ENCODE measurements at places on chromosomes 1 and 21.

GRCh38 chr1:184836934-184837895, 82.6 kb upstream of the EDEM3 start:
- no peak for DNase-seq

DNA sequence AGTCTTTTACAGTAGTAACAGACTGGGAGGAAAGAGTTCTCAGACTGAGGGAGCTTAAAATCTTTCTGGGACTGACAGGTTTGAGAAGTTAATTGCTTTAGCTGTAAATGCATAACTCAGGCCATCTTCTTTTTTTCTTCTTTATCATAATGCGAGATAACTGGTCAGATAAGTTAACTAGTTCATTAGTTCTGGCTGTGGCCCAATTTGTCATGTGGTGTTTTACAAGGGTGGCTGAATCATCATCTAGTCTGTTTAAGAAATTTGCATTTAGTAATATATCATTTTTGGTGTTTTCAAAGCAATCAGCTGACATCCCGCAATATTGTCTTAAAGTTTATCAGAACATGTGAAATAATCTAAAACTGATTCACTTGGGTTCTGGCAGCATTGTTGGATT, 14.0 kb downstream of the HSD3B2 start:
- no peak for DNase-seq

- no peak for DNase-seq
These were observed 27.7 kb downstream of the IL12RB2 start for GRCh38 chr1:67335411-67335810.

GRCh38 chr1:2330519-2331199, 60.7 kb downstream of the MORN1 start:
- DNase-seq, result no peak

DNA sequence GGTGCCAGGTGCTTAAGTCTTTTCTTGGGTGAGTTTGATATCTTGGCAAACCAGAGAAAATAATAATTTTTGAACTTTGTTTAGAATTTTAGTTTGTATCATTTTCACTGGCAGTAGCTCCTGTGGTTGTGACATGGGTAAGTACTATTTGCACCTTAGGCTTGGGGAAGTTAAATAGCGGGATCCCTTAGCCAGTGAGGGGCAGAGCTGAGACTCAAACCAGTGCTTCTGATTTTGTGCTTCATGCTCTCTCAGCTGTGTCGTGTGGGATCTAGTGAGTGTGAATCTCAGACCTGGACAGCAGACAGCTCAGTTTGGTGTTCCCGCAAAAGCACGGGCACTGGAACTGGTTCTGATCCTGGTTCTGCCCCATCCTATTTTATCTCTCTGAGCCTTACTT, 9.6 kb downstream of the PRCC start:
- DNase-seq, result no peak

DNA sequence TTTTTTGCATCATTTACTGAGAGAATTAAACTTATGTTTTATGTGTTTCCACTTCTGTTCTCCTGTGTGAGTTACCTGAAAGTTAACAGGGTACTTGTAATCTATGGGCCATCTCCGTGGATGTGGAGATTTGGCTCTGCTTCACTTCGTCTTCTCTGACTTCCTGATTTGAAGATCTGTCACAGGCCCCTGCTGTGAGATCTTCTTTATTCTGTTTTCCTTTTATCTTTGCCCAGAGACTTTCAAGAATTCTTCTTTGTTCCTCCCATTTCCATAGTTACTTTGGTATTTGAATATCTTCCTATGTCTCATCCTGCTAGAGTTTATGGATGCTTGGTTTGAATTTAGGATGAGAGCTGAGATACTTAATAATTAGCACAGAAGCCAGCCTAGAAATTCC, 35.4 kb upstream of the PKN2 start:
- DNase-seq, result no peak

- no peak for DNase-seq
These were observed 1.1 kb downstream of the OBSCN start for GRCh38 chr1:228208831-228209551.

- DNase-seq, result no peak
These were observed 9.7 kb upstream of the FRRS1 start for GRCh38 chr1:99776120-99776519.

GRCh38 chr1:115327270-115327669, 10.8 kb downstream of the NGF start:
- DNase-seq, result no peak

DNA sequence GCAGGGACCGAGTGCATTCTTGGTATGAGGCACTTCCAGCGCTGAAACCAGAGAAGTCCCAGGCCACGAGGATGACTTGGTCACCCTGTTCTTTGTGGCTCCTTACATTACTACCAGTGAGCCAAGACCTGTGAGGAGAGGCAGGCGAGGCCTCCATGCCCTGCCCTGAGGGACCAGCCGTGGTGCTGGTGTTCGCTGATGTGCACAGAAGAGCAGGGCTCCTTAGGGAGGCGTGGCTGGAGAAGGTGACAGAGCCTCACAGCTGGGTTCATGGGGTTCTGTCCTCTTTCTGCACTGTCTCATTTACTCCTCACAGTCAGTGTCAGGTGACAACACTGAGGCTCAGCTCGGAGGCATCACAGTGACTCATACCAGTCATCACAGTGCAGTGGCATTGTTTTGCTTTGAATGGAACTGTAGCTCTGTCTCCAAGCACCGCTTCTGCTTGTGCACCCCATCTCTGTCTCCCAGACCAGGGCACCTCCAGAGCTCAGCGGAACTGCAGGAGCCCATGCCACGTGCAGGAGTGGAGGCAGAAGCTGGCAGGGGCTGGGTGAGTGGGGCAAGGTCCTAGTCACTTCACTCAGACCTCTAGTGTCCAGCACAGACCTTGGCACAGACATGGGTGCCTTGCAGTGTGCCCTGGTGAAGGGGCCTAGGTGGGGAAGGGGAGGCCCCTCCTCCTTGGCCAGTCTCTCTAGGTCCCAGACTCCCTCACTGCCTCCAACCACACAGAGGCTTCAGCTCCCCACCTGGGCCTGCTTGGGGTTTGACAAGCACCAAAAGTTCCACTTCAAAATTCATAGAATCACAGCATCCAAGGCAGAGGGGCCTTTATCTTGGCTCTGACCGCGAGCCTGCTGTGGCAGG, 310.9 kb downstream of the MATN1 start:
- DNase-seq, result no peak

DNA sequence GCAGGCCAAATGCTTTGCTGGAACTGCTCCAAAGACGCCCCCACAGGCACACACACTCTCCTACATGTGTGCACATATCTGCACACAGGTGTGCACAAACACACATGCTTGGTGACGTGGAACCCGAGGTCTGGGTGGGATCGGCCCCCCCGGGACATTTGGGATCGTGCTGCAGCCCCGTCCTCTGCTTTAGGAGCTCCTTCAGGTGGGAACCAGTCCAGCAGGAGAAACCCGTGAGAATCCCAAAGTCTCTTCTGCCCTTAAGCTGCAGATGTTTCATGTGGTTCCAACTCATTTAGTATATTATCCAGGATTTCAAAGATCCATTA, 38.6 kb downstream of the UBE2G2 start:
- DNase-seq, result no peak

DNA sequence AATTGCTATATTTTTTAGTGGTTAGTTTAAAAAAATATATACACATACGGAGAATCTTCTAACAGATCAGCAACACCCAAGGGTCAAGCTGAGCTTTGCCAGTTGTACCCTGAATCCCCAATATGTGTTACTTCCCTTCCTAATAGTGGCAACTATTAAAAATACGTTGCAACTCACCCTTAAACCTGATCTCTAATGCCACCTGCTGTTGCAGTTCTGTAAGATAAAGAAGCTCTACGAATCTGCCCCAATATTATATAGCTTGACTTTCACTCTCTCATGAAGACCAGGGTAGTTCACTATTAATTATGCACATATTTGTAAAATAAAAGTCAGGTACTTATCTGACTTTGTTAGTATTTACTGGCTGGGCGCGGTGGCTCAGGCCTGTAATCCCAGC, 58.4 kb downstream of the ASH1L start:
- DNase-seq, result no peak

DNA sequence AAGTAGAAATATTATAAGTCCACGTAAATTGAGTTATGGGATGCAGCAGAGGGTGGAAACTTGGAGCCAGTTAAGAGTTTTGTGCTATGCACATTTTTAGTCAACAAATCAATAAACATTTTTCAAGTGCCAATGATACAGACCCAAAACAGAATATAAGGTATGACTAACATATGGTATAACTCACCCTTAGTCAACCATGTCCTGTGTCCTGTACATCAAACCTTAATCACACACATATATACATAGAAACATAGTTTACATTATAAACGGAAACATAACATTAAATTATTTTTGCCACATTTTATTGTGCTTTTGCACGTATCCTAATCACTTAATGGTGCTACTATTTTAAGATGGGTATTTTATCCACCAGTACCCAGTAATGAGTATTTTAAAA, 136.1 kb upstream of the USH2A start:
- DNase-seq, result no peak

- DNase-seq, result no peak
These were observed 7.5 kb downstream of the MPL start for GRCh38 chr1:43345120-43345519.

- DNase-seq, result no peak
These were observed 11.3 kb upstream of the MFSD2A start for GRCh38 chr1:39943471-39944290.

- no peak for DNase-seq
These were observed 208.8 kb downstream of the GIPC2 start for GRCh38 chr1:78254517-78254916.

DNA sequence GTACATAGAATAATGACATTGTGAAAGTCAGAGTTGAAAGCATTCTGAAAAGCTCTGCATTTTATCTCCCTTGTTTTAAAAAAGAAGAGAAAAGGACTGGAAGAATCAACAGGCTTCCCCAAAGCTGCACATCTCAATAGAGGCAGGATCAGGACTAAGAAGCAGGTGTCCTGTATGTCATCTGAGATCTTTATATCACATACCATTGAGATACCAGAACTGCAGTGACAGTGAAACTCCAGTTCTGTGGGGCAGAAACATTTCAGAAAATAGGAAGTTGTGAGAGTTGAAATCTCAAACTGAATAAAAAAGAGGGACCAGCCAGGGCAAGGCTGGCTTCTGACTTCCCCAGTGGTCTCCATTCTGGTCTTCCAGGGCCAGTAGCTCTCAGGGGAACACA, 33.0 kb upstream of the SH2D1B start:
- no peak for DNase-seq

GRCh38 chr1:203227371-203228083, 1.9 kb downstream of the CHIT1 start:
- no peak for DNase-seq

DNA sequence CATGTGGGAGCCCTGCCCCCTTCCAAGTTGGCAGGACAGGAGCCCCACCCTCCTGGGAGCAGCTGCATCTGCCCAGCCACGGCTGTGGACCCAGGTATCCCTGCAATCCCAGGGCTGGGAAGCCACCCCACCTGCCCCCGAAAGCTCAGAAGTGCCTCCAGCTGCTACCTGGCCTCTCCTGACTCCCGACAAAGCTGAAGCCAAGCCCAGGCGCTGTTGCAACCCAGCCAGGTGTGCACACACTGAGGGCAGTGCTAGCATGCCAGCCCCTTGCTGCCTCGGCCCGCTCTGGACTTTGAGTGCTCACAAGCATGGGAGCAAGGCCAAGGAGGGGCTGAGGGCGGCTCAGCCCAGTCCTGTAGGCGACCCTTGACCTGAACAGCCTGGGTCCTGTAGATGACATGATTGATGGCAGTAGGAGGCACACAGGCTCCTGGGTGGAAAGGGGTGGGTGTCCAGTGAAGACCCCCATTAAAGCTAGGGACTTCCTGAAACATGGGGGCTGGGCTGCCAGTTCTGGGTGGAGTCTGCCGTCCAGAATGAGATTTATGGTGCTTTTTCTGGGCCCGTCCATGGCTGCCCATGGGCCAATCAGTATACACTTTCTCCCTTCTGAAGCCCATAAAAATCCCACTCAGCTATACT, 2.8 kb upstream of the SSU72 start:
- no peak for DNase-seq

GRCh38 chr21:33075596-33076195, 5.8 kb downstream of the OLIG1 start:
- DNase-seq, result no peak

- DNase-seq, result no peak
These were observed 309.0 kb downstream of the PTGER3 start for GRCh38 chr1:70738624-70739023.

DNA sequence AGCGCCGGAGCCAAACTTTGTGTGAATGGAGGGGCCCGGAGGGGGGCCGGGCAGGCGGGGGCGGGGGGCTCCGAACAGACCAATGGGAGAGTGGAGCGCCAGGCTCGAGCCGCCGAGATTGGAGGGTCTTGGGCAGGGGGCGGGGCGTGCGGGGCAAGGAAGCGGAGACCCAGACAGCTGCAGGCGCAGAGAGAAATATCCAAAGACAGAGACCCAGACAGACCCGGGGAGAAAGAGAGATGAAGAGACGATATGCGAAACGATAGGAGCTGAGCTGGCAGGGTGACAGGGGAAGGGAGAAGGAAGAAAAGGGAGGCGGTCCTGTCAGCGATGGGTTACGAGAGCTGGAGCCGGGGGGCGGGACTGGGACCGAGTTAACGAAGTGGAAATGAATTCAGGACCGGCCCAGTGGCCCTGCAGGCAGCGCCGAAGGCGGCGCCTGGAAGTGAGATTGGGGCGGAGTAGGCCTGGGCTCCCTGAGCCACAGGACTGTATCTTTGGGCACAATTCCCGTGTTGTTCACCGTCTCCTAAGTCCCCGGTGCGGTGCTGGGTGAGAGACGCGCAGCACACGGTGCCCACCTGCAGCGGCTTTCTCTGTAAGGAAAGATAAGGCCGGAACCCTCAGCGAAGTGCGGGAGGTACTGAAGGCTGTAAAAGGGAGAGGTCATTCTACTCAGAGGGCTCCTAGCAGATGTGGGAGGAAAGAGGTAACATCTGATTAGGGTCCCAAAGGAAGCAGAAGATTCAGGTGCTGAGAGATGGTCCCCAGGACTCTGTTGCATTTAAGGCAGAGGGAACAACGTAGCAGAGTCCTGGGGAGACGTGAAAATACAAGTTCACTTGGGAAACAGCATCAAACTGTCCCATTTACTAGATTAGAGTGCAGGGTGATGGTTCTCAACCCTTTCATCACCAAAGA, 543 bp upstream of the KCNJ10 start:
- peak; percentile 69 for DNase-seq

DNA sequence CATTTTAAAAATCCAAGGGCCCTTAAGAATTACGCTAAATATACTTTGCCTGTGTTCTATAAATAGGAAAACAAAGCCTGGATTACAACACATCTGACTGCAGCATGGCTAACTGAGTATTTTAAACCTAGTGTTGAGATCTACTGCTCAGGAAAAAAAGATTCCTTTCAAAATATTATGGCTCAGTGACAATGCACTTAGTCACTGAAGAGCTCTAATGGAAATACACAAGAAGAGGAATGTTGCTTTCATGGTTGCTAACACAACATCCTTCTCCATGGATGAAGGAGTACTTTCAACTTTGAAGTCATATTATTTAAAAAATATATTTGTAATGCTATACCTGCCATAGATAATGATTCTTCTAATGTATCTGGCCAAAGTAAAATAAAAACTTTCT, 248.3 kb upstream of the NEGR1 start:
- no peak for DNase-seq

DNA sequence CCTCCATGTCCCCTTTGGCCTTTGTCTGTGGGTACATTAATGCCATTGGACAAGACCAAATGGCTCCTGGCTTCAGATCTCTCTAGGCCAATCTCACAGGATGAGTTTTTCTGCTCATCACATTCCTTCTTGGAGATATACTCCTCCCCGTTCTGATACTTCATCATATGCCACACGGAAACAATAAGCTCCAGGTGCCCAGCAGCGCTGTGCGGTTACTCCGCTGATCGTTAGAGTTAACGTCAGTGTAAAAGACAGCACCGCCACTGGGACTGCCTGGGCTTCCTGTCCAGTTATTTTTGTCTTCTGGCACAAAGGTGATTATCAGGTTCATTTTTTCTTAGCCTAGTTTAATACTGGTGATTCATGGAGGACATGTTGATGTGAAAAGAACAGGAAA, 22.5 kb downstream of the CACHD1 start:
- DNase-seq, result no peak
